ENCODE measurements at places on chromosomes 4 and X.

DNA sequence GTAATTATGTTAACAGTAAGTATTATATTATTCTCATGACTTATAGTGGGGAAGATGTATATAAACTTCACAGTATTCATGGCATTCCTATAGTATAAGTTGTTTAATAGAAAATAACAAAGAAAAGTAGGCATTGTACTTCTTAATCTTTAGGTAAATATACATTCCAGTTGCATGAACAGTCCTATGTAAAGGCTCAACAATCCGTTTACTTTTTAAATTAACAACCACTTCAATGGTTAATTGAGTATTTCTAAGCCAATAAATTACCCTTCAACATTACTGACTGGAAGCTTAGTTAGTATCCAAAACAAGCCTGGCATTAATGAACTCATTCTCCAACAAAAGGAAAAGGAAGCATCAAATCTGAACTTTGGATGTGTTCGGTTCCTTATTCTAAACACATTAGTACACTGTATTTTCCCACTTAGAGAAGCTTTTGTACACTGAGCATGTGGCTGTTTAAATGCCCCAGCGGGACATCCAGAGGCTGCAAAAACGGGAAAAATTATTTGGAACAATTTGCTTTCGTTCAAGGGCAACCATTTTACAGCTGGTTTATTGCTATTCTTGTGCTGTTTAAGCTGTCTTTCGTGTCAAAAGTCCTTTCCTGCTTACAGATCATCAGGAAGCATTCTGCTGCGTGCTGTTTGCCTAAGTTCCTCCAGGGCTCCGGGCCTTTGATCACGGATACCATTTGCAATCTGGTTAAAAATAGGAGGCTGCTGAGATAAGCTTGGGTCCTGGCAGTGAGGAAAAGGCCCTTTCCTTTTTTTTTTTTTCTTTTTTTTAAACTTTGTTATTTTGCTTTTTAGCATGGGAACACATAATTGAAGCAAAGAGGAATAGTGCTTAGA, 460.3 kb downstream of the SPRY1 start:
- no peak for DNase-seq

DNA sequence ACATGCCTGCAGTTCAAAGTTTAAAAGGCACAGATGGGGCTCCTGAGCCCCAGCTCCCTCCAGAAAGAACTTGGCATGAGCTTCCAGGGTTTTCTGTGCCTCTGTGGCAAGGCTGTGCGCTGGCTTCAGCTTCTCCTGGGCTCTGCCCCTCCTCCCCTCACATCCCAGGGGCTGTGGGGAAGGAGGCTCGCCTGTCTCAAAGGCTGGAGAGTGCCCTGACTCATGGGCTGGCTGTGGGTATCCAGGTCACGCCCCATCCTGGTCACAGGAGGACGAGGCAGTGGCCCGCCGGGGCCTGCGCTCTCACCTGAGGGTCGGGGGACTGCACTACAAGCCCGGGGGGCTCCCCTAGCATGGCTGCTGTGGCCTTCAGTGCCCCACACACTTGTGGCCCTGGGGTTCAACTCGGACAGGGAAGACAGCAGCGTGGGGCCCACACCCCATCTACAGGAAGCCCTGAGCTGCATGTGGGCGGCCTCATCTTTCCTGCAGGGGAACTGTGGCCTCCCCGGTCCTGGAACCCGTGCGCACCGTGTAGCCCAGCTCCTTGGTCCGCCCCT, 17.9 kb downstream of the LRPAP1 start:
- DNase-seq: no peak

DNA sequence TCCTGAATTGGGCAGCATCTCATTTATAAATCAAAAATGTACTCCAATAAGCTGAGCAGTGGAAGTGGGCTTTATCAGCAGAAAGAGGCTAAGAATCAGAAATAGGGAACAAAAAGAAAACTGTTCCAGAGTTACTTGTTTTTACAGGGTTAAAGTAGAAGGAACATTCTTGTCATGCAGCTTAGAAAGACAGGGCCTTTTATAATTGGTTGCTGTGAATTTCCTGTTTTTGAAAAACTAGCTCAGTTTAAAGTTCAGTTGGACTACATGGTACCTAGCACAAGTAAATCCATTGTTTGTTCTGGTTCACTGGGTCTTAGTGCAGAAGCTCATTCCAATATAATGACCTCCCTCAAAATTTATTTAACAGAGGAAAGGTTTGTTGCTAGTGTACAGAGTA, 200.8 kb downstream of the GRIA2 start:
- DNase-seq: no peak

GRCh38 chr4:105002278-105002677, 144.4 kb upstream of the TET2 start:
- no peak for DNase-seq

DNA sequence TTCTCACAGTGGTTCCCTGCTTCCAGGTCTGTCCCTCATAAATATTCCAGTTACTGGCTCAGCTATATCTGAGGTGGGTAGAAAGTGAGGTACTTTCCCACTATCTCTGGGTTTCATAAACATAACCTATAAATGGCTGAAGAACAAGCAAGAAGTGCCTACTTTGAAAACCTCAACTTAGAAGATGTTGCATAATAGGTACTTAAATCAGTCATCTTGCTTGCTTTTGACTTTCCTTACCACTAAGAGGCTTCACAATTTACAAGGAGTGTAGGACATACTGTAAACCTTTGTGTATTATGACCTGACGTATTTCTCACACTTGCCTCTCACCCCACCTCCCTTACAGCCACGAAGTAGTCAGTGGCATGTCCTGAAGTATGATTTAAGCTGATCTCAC, 145.9 kb downstream of the PCDH19 start:
- no peak for DNase-seq

GRCh38 chrX:136423724-136424123, 64.0 kb upstream of the BRS3 start:
- DNase-seq: no peak

DNA sequence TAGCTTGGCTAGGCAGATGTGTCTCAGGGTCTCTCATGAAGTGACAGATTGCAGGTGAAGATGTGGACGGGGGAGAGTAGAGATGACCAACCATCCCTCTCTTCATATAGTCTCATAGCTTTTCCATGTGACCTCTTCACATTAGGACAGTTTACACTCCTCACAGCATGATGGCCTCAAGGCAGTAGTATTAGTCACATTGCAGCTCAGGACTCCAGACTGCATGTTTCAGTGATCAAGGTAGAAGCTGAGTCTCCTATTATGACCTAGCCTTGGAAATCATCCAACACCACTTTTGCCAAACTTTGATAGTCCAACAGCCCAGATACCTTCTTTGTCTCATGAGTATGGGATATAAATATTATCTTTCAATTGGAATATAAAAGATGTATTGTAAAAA, 147.7 kb downstream of the GASK1B start:
- DNase-seq: no peak

DNA sequence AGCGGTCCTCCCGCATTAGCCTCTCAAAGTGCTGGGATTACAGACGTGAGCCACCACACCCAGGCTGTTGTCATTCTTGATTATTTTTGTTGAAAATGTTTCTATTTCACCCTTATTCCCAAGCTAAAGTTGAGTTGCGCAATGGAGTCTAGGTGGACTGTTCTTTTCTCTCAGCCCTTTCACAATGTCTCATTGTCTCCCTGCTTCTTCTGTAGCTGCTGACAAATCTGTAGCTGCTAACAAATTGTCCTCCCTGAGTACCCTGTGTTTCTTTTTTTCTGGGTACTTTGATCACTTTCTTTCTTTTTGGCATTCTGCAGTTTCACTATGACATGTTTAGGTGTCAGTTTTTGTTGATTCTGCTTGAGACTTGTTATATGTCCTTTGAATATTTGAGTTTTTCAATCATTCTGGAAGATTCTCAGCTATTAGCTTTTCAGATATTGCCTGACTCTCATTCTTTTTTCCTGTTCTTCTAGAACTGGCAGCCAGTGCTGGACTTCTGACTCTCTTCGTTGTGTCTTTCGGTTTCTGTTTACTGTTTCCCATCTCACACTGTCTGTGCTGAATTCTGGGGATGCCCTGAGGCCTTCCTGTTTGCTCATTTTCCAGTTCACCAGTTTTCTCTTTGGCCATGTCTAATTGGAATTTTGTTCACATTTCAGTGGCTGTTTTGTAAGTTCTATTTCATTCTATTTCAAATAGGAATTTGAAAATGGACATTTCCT, 6.6 kb downstream of the ABCD1 start:
- DNase-seq: no peak

- DNase-seq: no peak
These were observed 84.1 kb downstream of the LDB2 start for GRCh38 chr4:16814361-16814760.

DNA sequence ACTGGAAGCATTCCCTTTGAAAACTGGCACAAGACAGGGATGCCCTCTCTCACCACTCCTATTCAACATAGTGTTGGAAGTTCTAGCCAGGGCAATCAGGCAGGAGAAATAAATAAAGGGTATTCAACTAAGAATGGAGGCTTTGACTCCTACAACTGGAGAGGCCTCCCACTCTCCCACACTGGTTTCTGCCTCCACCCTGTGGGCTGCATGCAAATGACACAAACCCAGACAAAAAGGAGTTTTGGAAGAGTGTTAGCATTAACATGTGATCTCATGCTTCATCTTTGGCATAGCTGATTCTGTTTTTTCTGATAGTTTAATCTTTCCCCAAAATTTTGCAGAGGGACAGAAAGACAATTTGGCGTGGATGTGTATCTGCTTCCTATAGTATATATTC, 80.8 kb upstream of the IQCM start:
- DNase-seq: no peak

DNA sequence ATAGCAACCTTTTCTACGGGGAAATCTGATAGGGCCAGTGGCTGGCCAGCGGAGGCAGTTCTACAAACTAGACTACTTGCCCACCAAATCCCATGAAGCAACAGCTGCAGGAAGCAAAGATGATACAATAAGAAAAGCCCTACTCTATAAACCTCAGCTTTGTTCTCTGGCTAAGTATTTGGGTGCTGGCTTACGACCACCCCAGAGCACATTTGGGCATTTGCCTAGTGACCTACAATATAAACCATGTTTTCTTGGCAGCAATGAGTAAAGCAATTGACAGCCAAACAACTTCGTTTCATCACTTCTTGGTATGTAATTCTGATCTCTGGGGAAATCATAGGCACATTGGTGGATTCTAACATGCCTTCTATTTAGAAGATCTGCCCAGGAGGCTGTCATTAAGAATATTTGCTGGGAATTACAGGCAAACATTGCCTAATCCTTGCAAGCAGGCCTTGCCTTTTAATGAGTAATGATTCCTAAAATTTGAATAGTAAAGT, 7.5 kb upstream of the LHFPL1 start:
- DNase-seq: no peak

DNA sequence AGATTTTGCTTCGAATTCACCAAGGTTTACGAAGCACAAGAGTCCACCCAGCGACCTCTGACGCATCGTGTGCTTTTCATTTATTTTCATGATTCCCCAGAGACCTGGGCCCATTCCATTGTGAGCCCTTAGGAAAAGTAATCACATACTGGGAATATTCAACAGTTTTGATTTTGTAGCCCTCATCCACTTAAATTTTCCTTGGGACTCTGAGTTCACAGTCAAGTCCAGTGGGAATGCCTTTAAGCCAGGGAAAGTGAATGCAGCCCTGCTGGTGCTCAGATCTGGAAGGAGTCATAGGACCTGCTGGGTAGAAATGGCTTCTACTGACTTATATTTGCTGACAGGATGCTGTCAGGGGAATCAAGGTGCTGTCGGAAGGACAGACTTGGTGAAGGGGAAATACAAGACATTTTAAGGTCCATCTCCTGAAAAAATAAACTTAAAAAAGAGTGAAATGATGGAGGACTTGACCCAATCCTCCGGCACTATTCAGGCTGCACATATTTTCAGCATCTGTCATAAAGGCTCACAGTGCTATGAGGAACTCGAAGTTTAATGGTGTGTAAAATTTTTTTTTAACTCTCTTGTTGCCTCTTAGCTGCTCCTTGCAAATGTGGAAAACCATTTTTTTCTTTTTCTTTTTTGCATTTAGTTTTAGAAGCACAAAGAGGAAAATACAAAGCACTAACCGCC, 204.9 kb downstream of the MID1 start:
- no peak for DNase-seq

DNA sequence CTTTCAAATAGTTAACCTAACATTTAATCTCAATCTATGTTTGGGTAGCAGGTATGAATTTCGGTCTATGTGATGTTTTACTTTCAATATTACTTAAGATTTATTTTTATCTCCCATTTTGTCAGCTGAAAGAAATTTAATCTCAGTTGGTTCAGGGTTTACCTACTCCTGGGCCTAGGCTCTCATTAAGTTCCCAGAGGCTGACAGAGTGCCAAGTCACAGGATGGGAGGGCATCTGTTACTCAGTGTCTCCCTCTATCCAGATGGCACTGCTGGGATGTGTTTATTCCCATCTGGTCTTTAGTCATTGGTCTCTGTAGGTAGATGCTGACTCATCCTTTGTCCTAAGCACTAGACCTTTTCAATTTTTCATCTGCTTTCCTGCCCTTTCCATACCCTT, 129.4 kb upstream of the ARSJ start:
- DNase-seq: no peak

- no peak for DNase-seq
These were observed 272.7 kb upstream of the PCDH18 start for GRCh38 chr4:137804906-137805495.

- DNase-seq: no peak
These were observed 55.8 kb downstream of the EMCN start for GRCh38 chr4:100461807-100462605.

GRCh38 chr4:148757171-148757570, 315.0 kb upstream of the NR3C2 start:
- no peak for DNase-seq

DNA sequence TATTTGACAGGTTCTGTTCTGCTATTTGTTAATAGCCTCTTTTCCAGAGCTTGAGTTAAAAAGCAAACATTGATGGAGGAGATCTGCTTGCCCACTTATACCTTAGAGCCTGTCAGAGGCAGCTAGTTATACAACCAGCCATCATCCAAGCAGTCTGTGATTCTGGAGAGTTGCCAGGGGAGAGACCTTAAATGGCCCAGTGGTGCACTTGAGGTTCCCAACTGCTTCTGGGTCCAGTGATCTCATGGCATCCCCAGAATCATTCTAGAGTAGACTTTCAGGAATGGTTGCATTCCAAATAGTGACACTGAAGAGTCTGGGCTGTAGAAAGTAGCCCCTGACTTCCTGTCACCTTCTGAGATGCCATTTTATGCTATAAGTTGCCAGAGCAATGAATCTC, 160.7 kb downstream of the FHIP1A start:
- DNase-seq: no peak

GRCh38 chrX:128310912-128311311, 258.7 kb upstream of the ACTRT1 start:
- no peak for DNase-seq

DNA sequence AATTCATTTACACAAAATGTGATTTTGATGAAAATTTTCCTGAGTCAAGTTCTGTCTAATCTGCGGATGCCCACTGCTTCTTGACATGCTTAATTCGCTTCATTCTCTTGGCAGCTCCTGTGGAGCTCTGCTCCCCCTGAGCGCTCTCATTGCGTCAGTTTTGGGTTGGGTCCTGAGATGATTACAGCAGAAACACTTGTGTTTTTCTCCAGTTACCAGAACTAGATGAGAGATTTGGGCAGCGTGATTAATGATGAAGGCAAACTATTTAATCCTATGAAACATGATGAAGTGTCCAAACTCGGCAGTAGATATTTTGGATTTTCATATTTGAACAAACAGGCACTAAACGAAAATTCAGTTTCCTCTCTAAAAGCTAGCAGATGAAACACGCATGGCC, 4.2 kb upstream of the CXCL1 start:
- DNase-seq: no peak

GRCh38 chr4:41776466-41776865, 27.9 kb upstream of the PHOX2B start:
- no peak for DNase-seq

- DNase-seq: no peak
These were observed 162.3 kb upstream of the MAOA start for GRCh38 chrX:43493756-43494155.
